HT1080 (cell line): ENCODE measurements at places on chromosomes 1 and 21. TPM values are rescaled to one million over a fixed set of nuclear protein-coding genes. Genes with fewer than 3 reads are reported as not detected.

- no peak for DNase-seq
Observed at GRCh38 chr1:18932879-18933278, 23.6 kb downstream of the IFFO2 start.

DNA sequence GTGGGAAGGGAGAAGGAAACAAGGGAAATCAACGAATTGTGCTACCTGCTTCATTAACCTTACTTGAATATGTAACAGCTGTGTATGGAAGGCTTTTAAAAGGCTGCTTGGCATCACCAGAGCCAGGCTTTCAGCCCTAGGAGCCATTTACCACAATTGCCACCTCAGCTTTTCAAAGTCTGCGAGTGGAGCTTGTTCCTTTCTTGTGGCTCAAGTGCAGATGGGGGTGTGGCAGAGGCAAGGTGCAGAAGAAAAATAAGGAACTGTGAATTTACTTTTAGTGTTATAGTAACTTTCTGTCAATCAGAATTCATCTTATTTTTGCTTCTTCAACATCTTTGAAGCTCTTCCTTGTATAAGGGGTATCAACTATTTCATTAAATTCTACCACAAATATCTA lies 17.6 kb downstream of the CLCA2 start:
- no peak for DNase-seq

The TEDDM1 gene
- total RNA-seq = not detected in 2 replicates

DNA sequence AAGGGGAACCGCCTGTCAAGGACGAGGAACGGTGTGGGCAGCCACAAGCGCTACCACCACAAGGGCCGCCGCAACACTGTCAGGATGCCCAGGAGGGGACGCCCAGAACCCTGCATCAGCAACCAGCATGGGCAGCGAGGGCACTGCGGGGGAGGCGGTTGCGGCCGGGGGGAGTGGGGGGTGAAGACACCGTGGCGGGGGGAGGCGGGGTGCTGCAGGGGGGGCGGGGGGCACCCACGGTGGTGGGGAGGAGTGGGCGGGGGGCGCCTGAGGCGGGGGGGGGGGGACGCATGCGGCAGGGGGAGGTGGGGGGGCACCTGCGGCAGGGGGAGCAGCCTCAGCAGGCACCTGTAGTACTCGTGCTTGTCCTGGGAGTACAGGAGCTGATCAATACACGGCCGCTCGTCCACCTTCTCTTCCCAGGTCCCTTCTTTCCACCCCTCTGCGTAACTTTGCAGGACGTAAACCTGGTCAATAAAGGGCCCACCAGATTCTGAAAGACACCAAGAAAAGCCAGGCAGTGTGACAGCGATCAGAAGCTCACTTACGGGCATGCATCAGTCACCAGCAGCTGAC lies 4.6 kb downstream of the POFUT2 start:
- DNase-seq = no peak

The PADI2 gene
- not detected in 2 replicates for total RNA-seq

GRCh38 chr1:223363856-223364684 lies at the start of gene SUSD4:
Gene SUSD4 (minus strand): TSS chr1:223364176. CDS start chr1:223363425, 751 bp downstream.
- no peak for DNase-seq

DNA sequence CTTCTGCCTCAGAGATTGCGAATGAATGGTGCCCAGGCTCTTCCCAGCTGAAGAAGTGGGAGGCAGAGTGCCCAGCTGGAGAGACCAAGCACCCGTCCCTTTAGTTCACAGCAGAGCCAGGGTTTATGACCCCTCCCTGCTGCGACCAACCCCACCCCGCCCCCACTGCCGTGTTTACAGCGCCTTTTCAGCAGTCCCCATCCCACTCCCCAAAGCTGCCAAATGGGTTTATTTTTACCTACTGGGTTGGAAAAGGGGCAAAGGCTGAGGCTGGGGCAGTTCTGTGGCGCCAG lies 23.6 kb downstream of the DYRK3 start:
- DNase-seq = no peak

DNA sequence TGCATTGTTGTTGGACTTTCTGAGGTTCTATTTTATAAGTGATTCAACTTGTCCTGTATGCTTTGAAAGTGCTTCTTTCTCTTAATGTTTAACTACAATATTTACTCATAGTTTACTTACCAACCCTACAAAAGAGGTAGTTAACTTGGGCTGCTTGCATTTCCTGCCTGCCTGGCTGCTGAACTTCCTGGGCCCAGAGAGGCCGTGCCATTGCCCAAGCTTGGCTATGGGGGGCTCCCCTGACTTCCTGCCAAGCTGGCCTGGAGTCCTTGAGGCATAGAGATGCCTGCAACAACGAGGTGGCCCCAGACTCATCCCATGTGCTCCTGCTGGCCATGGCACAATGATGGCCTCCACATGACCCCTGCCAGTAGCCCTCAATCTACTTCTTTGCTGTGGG lies 361.6 kb upstream of the PLD5 start:
- DNase-seq = no peak

DNA sequence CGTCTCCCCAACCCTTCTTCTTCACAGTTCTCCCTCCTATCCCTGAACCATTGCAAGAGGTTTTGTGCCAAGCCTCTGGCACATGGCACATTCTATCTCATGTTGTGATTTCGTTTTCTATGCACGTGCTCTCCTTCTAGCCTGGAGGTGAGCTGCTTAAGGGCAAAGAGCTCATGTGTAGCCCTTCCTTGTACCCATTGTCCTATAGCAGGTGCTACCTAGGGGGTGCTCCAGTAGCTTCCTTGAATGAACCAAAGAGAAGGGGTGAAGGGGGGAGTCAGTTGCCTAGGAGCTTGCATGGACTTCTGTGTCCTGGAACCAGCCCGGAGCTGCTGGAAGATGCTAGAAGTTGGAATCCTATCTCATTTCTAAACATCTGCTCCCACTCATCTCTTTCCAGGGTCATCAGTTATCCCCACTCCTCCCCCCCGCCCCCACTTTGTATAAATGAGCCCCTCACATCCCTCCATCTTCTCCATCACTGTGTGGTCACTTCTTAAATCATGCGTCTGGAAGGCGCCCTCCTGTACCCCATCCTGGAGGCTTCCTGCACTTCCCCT lies 535 bp upstream of the DISC1 start:
- DNase-seq = no peak

The MTHFR gene
- 2.9 and 5.8 TPM in 2 replicates for total RNA-seq

The KRTAP10-8 gene
- total RNA-seq = not detected in 2 replicates

DNA sequence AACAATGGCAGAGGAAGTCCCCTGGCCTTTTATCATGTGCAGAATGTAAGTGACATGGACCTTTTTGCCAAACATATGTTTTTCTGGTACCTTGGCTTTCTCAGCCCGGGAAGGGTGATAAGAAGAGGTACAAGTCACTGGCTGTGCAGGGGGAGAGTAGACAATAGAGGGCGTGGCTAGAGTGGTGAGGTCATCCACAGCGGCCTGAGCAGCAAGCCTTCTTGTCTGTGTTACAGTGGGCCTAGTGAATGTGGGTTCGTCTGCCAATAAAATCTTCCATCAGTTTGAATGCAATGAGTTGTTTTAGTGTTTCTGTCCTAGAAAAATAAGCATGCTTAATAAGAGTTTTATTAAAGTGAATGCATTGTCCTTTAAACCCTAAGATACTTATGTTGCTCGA lies 59.0 kb upstream of the PGD start:
- peak; percentile 79 for DNase-seq

The LAMC2 gene
- total RNA-seq = 55.4 and 58.8 TPM in 2 replicates

- DNase-seq = no peak
Observed at GRCh38 chr1:224169718-224170270, 13.2 kb upstream of the DEGS1 start.

DNA sequence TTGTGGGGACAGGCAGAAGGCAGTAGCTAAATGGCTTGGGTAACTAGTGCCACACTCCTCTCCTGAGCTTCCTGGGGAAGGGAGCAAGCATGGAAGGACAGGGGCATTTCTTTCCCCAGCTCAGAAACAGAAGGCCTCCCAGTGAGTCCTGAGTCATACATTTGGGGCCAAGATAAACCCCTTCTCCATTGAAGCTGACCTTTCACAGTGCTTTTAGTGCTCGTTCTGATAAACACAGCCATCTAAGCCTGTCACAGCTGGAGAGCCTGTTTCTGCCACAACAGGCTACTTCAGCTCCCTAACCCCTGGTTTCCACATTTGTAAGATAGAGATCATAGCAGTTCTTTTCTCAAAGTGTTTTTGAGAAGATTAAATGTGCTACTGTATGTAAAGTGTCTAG lies 374.0 kb downstream of the LMX1A start:
- DNase-seq = no peak

DNA sequence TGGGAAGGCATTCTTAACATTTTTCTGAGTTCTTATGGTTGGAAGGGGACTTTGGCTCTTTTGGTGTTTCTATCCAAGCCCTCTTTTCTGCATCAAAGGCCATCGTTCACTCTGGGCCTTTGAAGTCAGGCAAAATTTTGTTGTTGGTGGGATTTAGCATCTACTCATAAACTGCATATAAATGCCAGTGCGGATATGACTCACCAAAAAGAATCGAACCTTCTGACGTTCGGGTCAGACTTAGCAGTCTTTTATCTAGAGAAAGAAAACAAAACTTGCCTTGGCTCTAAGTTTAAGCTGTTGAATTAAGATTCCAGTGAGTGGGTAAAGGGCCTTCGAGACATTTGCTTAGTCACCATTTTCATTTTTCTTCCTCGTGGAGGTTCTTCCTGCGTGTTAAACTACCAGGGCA lies 51.4 kb downstream of the EVA1C start:
- DNase-seq = peak; percentile 89

The TFF2 gene
- total RNA-seq = not detected in 2 replicates

- no peak for DNase-seq
Observed at GRCh38 chr1:107095647-107096046, 39.2 kb downstream of the PRMT6 start.

DNA sequence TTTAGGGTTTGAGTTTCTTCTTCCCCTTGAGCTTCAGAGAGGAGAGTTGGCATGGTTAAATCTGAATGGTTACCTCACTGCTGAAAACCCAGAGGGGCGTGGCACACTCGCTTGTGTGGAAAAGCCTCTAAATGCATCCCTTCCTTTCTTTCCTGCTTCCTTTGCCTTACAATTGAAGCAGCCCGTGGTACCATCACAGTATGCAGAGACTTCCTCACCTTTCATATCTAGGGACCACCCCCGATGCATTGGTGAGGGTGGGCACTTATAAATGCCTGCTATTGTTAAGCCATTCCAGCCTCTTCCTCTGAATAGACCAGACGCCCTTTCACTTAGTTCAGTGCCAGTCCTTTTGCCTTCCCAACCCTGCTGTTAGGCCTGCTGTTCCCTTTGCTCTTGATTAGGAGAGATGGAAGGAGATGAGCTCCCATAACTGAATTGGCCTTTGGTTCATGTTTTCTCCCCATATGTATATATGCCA lies 21.9 kb upstream of the LAX1 start:
- DNase-seq = no peak

DNA sequence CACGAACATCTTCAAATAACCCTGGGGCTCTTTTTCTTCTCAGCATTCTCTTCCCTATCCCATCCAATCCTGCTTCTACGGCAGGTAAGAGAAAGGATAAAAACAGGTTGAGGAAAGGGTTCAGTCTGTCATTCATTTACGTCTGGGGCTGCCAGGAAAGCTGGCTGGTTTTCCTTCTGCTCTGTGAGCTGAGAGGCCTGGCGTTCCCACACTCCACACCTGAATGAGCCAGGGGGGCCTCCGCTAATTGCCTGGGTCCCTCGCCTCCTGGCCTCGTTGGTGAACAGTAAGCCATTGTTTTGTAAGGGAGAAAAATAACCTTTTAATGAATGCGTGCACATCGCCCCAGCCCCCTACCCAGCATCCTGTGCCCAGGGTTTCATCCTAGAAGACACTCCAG lies 70.8 kb upstream of the SIM2 start:
- no peak for DNase-seq

DNA sequence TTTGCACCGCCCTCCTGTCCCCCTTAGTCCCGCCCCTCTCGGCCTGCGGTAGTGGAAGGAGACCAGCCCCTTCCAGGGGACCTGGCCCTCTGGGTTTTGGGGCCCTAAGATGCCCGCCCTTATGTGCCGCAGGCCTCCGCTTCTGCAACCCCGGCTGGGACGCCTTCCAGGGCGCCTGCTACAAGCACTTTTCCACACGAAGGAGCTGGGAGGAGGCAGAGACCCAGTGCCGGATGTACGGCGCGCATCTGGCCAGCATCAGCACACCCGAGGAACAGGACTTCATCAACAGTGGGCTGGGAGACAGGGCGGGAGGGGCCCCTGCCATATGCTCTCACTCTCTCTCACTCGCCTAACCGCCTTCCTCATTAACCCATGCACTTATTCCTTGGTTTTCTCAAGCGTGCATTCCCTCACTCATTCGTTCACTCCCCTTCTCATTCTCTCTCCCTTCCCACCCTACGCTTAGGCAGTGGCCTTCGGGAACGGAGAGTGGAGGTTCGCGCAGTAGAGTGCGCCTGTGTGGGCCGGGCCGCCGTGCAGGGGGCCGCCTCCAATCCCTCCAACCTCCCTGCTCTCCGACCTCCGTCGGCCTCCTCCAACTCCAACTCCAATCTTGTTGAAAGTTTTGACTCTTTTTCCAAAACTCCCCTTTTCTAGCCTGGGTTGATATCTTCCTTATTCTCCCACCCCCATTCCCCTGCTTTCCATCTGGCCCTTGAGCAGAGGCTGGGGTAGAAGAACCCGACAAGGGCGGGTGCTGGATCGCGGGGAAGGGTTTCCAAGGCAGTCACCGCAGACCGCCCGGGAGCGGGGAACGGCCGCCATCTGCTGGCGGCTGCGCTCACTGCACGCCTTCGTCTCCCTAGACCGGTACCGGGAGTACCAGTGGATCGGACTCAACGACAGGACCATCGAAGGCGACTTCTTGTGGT lies 15.2 kb downstream of the BCAN start:
- DNase-seq = peak; percentile 44

- DNase-seq = no peak
Observed at GRCh38 chr1:40638097-40639036, 27.1 kb downstream of the RIMS3 start.

The CA14 gene
- total RNA-seq = not detected in 2 replicates

The CASQ1 gene
- total RNA-seq = not detected in 2 replicates

The USP21 gene
- 5.5 and 9.7 TPM in 2 replicates for total RNA-seq

DNA sequence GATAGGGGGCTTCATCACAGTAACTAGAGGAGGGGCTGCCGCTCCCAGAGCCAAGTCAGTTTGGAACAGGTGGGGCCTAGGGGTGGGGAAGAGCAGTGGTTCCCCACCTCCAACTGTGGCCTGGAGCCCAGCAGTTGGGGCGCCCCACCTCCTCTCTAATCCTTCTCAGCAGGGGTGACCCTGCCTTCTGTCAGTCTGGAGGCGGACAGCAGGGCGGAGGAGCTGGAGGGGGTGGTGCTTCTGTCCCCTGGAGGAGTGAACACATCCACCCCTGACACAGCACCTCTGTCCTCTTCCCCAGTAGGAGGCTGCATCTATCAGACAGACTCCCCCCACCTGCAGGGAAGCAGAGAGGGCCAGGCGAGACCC lies 73.8 kb downstream of the MRPL37 start:
- DNase-seq = no peak

The TNFSF18 gene
- total RNA-seq = 0.03 TPM in 1 of 2 replicates, not detected in the other
